HuH-7.5 (cell line): ENCODE measurements at places on chromosomes 1 and 21.

GRCh38 chr1:50913954-50914353, 46.1 kb downstream of the FAF1 start:
- DNase-seq, result no peak

DNA sequence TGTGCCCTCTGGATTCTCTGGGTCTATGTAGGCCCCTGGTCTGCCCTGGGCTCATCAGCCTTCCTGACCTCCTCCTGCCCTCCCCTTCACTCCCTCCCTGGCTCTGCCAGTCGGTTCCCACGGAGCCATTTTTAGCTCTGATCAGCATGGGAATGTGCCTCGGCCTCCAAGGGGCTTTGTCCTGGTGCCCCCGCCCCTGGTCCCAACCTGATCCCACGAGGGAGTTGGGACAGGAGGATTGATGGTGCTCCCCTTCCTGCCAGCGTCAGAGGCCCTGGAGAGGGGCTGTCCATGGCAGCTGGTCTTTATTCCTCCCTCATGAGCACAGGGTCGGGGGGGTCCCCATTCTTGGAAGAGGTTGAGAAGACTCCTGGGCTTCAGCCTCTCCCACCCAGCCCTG, 24.9 kb downstream of the ETNK2 start:
- no peak for DNase-seq

DNA sequence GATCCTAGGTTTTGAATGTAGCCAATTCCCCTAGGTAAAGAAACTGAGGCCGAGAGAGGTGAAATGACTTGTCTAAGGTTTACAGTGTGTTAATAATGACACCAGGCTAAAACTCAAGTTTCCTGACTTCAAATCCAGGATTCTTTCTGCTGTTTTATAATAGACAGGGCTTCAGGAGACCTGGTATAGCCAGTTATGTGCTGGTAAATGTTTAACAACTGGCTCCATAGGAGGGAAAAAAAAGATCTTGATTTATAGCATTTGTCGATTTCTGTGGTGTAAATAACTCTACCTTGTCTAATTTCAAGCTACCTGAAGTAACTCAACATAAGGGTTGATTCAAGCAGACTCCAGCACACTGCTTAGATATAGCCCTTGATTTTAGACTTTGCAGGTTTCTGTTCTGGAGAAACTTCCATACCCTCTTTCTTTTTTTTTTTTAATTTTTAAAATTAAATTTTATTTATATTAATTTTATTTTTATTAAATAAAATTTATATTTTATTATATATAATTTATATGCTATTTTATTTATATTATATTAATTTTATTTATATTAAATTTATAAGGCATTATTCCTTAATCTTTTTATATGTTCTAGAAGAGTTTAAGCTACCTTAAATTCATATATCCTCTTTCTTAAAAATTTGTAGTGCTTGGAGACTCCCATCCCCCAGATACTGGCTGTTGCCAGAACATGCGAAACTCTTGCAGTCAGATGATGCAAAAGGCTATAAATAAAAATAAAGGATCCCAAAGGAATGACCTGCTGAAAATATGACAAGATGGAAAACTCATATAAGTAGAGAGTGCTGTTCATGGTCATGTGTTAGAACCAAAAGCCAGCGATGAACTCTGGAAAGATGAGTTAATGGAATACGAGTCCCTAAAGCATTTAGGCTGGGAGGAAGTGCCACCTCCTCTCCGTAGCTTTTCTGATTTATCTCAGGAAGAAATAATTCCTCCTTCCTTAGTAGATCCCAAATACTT, 35.4 kb upstream of the SRSF10 start:
- no peak for DNase-seq

GRCh38 chr1:229184066-229184465, 86.8 kb upstream of the RAB4A start:
- DNase-seq, result no peak

GRCh38 chr1:99051611-99052283, 47.1 kb upstream of the PLPPR5 start:
- DNase-seq, result no peak

- DNase-seq, result no peak
Observed at GRCh38 chr1:155474146-155474545, 88.5 kb downstream of the ASH1L start.
